M059J (cell line): ENCODE measurements at places on chromosomes 2 and 18. TPM values are rescaled to one million over a fixed set of nuclear protein-coding genes. Genes with fewer than 3 reads are reported as not detected.

DNA sequence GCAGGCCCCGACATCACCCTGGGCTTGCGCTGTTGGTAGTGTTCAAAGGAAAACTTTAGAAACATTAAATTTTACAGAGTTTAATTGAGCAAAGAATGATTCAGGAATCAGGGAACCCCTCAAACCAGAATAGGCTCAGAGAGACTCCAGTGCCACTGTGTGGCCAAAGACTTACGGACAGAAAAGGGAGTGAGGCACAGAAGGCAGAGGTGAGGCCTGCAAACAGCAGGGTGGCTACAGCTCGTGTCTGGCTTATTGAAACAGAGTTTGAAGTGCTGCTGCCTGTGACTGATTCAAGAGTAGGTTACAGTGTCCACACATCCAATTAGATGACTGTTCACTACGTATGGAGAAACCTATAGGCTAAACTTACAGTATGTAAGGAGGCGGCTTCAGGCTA, 2.4 kb upstream of the CTDP1 start:
- no peak for DNase-seq

DNA sequence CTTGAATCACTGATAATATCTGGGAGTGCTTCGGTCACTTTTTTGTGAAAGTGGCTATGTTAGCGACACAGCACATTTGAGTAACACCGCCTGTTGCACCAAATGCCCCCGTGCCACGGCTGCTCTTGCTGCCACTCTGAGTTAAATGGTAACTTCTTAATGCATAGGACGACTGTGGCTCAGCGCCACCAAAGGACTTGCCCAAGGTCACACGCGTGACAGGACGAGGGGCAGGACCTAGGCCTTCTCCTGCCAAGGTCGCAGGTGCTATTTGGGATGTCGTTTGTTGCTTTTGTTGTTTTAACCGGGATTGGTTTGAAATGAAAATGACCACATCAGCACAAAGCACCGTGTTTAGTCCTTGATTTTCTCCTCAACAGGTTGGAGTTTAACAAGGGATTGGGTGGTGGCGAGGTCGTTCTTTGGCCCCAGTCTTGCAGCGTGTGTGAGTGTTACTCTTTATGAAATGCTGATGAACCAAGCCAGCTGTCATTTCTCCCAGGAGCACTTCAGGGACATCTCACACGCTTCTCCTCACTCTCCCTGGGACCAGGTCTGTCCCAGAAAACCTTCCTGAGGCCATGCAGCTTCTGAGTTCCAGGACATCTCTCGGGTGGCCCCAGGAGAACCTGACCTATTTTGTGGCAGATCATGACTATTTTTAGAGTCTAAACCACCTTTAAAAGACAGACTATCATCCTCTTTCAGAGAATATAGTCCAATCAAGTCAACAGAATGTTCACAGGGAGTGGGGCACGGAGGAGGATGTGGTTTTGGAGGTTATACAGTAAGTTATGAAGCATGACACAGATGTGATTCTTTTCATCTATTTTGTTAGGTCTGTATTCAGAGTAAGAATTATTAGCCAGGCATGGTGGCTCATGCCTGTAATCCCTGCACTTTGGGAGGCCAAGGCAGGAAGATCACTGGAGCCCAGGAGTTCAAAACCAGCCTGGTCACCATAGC, 49.9 kb downstream of the MTCL1 start:
- peak; percentile 87 for DNase-seq

DNA sequence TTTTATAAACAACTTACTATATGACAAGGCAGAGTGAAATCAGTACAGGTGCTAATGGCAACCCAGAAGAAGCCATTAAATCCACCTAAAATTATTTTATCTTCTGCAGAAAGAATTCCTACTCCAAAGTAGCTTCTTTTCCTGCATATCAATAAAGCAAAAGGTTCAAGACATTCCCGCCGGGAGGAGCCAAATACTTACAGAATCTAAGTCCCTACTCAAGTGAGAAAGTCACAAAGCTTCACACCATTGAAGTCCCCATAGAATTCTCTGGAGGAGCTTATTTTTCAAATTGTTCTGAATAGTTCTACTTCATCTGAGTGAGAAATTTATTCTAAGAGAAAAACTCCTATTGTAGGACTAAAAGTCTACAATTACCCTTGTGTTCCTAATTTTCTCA, 233.7 kb upstream of the HNRNPA3 start:
- peak; percentile 6 for DNase-seq

Gene SCG2
- 14.0 and 18.0 TPM in 2 replicates for total RNA-seq

Gene GPR45
- total RNA-seq = not detected in 2 replicates

- DNase-seq = no peak
Measured at GRCh38 chr2:72830273-72830672, 4.4 kb upstream of the EXOC6B start.

DNA sequence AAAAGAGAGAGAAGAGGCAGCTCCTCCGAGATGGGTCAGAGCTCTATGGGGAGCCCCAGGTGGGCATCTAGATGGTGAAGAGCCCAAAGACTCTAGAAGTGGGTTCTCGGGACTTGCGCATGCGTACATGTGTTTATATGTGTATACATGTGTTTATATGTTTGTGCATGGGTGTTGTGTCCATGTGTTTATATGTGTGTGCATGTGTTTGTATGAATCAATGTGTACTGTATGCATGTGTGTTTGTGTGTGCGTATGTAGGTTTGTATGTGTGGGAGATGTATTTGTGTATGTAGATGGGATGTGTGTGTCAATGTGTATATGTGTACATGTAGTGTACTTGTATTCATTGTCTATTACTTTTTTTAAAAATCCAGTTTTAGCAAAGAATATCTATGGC, 25.6 kb downstream of the DNPEP start:
- no peak for DNase-seq

Gene SERPINB13
- total RNA-seq = not detected in 2 replicates

DNA sequence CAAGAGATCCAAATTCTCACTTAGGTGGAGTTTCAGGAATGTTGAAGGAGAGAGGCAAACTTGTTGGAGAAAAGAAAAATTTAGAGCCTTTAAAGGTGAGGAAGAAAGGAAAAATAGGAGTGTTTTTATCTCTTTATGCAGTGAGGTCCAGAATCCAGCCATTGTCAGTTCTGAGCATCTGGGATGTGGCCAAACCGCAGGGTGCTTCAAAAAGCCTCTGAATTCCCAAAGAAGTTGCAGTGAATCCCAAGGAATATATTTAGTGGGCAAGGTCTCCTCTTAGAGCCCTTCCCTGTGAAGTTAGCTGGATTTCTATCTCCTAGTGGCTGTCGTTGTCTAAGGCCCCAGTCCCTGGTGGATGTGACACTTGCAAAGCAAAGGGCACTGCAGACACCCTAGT, 51.2 kb downstream of the MTCL1 start:
- peak; percentile 29 for DNase-seq

- no peak for DNase-seq
Measured at GRCh38 chr2:213020268-213020667, 131.1 kb downstream of the IKZF2 start.

Gene IL1F10
- not detected in 2 replicates for total RNA-seq

GRCh38 chr2:64861452-64862397, 127.5 kb upstream of the SLC1A4 start:
- DNase-seq = no peak

GRCh38 chr2:26786207-26787028, 562 bp downstream of the CENPA start:
- peak; percentile 24 for DNase-seq

DNA sequence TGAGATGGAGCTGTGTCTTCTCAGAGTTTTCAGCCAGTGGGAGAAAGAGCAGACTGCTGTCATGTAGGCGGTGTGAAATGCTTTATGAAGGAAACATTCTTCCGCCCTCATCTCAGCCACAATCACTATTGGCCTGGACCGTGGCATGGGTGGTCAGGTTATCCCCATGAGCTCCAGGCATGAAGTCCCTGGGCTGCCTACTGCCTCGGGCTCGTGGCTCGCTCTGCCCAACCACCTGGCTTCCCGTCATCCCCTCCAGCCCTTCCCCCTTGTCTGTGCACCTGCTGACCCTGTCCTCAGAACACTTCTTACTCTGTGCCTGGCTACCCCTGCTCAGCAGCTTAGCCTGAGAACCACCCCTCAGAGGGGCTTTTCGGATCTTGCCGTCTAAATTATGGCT, 15.5 kb downstream of the COLEC11 start:
- no peak for DNase-seq

Gene CGREF1
- 0.17 and 0.84 TPM in 2 replicates for total RNA-seq

Gene ADGRF3
- 0.10 and 0.12 TPM in 2 replicates for total RNA-seq

DNA sequence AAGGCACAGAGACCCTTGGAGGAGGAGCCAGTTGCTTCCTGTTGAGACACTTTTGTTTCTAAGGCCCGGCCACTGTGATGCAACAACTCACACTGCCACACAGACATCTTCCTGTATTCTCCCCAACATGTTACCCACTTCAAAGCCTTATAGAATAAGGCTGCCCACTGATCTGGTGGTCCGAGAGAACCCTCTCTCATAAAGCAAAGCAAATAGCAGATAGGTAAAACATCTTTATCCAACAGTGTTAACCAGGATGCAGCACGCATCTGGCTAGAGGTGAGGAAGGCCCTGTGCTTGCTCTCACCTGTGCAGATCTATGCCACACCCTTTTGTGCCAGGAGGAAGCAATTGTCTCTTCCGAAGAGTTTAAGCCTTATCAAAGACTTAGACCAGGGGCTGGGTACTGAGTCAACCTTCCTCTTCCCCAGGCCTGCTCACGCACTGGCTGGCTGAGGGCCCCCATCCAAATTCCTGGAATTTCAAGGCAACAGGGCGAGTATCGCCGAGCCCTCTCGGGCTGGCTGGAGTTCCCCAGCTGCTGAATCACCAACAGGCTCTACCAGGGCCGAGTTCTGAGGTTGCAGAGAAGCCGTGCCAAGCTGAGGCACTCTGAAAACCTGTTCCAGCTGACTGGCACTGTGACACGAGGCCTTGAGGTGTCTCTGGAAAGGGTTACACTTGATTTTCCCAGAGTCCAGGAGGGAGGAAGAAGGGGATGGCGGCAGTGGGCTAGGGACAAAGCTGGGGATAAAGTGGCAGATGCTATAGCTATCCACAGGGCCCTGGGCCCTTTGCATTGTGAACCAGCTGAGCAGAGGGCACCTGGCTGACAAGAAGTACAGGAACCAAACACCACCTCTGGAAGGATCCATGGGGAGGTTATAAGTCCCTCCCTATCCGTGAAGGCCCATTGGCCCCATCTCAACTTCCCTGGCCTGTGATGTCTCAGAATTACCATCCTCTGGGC, 29.3 kb downstream of the TGFA start:
- DNase-seq = peak; percentile 90

Gene ZNF892
- 1.6 and 2.7 TPM in 2 replicates for total RNA-seq

Gene TGOLN2
- 88.8 and 134 TPM in 2 replicates for total RNA-seq

Gene HOXD4
- total RNA-seq = 0.05 TPM in 1 of 2 replicates, not detected in the other

Gene SPHKAP
- not detected in 2 replicates for total RNA-seq

- no peak for DNase-seq
Measured at GRCh38 chr2:27915874-27916273, 25.3 kb downstream of the BABAM2 start.

DNA sequence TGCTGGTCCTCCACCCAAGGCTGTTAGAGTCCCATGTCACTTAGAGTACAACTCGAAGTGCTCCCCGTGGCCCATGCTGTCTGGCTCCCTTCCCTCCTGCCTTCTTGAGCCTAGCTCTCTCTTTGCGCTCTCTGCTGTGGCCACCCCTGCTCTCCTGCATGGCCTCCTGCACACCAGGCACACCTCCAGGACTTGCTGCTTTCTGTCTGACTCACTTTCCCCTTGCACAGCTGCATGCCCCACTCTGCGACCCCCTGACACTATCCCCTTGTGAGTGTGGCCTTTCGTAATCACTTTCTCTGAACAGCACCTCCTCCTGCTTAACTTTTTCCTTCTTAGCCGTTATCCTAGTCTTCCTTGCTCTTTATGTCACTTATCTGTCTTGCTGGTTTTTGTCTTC, 343.6 kb downstream of the TGIF1 start:
- DNase-seq = no peak

Gene GAD1
- 3.0 and 3.6 TPM in 2 replicates for total RNA-seq

GRCh38 chr2:150919901-150920300, 341.8 kb downstream of the RBM43 start:
- no peak for DNase-seq

Gene SPR
- 24.6 and 29.9 TPM in 2 replicates for total RNA-seq

Gene SPEG
- total RNA-seq = 9.8 and 13.9 TPM in 2 replicates

Gene ANTXR1
- total RNA-seq = 28.2 and 38.6 TPM in 2 replicates

- peak; percentile 78 for DNase-seq
Measured at GRCh38 chr2:142742371-142743214, 134.9 kb upstream of the KYNU start.

GRCh38 chr2:100394111-100394641, 23.3 kb downstream of the CHST10 start:
- no peak for DNase-seq

DNA sequence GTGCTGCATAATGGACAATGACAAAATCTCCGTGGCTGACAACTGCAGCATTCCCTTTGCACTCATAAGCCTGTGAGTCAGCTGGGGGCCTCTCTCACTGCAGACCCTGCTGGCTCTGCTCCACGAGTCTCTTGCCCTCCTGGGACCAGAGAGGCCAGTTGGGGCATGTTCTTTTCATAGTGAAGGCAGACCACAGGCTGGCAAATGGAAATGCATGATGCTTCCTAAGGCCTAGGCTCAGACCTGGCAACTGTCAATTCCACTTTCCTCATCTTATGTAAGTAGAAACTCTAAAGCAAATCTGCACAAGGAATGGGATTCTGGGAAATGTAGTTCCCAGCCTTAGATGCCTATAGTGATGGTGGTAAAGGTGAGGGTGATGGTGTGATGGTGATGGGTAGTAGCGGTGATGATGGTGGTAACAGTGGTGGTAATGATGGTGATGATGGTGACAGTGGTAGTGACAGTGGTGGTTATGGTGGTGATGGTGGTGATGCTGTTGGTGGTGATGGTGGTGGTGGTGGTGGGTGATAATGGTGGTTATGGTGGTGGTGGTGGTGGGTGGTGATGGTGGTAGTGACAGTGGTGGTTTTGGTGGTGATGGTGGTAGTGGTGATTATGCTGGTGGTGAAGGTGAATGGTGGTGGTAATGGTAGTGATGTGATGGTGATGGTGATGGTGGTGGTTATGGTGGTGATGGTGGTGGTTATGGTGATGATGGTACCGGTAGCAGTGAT, 185.8 kb upstream of the ARL4C start:
- DNase-seq = peak; percentile 59

DNA sequence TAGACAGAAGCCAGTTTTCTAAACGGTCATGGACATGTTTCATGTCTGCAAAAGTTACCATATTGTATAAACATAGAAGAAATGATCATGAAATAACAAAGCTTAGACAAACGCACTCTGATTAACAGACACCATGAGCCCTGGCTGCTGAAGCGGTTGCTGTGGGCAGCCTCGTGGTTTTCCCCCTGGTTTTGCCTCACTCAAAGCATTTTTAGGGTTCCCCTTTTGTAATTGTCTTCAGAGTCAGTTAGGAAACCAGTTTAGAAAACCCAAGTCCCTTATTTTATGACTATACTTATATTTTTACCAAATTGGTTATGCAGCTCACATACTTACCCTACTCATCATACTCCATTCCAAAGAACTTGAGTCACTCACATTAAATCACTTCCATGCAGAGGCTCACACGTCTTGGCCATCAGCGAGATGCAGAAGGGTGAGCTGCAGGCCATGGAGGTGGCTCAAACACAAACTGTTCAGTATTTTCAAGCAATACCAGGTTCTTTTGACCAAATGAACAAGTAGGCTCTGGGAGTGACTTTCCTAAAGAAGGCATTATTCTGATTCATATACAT, 105.6 kb upstream of the SALL3 start:
- peak; percentile 19 for DNase-seq

- no peak for DNase-seq
Measured at GRCh38 chr2:154374416-154374815, 324.1 kb upstream of the KCNJ3 start.

Gene ASAP2
- 14.9 and 17.2 TPM in 2 replicates for total RNA-seq

Gene TRAF3IP1
- 3.2 and 12.7 TPM in 2 replicates for total RNA-seq
